ENCODE measurements at places on chromosomes 2 and 18. TPM values are rescaled to one million over a fixed set of nuclear protein-coding genes. Genes with fewer than 3 reads are reported as not detected.

The MAP3K19 gene
- 0.78 TPM for total RNA-seq

The B3GNT7 gene
- 1.2 TPM for total RNA-seq

The UCN gene
- 1.1 TPM for total RNA-seq

The PTPN18 gene
- 16.7 TPM for total RNA-seq

The GCKR gene
- total RNA-seq, result 0.16 TPM

The SLC4A5 gene
- total RNA-seq, result 2.2 TPM

The NGEF gene
- 22.8 TPM for total RNA-seq

The HOXD3 gene
- total RNA-seq, result not detected

DNA sequence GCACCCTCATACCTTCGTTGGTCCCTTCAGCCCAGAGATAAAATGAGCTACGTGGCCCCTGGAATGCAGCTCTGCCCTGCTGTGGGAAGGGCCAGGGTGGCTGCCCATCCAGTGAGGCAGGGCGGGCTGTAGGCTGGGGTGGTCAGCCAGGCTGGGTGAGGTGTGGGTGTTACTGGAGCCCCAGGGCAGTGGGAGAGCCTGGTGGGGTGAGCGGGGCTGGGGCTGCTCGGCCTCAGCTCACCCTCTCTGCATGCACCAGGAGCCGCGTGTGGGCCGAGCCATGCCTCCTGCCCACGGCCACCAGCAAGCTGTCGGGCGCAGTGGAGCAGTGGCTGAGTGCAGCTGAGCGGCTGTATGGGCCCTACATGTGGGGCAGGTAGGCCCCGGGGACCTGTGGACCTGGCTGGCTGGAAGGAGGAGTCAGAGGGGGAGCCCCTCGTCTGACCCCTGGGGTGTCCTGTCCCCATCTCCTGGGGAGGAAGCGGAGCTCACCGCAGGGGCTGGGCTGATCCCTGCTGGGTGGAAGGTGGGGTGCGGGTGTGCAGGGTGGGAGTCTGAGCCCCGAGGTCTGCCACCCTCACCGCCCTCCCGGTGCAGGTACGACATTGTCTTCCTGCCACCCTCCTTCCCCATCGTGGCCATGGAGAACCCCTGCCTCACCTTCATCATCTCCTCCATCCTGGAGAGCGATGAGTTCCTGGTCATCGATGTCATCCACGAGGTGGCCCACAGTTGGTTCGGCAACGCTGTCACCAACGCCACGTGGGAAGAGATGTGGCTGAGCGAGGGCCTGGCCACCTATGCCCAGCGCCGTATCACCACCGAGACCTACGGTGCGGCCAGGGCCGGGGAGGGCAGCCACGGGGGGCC is 5.5 kb downstream of the RNPEPL1 start:
- DNase-seq, result no peak

- no peak for DNase-seq
Observed at GRCh38 chr18:42086288-42086687, 131.3 kb downstream of the PIK3C3 start.

GRCh38 chr2:1611886-1612285 is 132.4 kb downstream of the PXDN start:
- no peak for DNase-seq

DNA sequence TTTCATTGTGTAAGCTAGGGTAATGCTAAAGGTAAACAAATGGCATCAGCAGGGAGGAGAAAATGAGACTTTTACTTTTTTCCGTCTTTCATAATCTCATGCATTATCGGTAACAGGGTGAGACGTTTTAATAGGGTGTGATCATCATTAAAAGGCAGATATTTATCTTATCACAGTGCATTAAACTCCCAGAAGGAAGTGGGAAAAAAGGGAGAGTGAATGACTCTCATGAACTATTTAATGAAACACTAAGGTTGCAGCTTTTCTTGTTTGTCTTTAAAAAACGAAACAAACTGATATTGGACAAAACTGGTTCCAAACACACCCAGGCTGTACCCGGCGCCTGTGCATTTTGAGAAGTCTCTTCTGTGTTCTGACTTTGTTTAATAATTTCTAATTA is 1936.8 kb upstream of the PIK3C3 start:
- no peak for DNase-seq

DNA sequence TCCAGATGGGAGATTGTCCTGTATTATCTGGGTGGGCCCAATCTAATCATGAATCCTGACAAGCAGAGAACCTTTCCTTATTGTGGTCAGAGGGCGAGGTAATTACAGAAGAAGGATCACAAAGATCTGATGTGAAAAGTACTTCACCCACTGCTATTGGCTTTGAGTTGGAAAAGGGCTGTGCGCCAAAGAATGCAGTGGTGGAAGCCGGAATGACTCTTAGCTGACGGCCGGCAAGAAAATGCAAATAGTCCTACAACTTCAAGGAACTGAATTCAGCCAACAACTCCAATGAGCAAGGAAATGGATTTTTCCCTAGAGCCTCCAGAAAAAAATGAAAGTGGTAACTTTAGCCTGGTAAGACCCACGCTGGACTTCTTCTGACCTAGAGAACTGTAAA is 67.3 kb downstream of the CTNNA2 start:
- DNase-seq, result no peak

DNA sequence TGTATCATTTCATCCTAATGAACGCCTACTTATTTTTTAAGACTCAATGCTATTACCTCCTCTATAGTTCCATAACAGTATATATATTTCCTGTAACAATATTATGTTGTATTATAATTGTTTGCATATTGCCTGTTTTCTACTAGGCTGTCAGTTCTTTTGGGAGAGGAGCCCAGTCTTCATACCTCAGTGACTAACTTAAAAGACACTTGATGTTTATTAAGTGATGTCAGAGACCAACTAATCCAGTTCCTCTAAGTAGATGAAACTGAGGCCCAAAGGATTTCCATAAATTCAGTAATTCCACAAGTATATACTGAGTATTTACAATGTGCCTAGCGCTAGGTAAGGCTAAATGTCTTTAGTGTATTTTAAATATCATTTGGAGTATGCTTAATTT is 48.9 kb upstream of the AAK1 start:
- DNase-seq, result no peak

- no peak for DNase-seq
Observed at GRCh38 chr2:132936791-132937190, 266.8 kb upstream of the LYPD1 start.

DNA sequence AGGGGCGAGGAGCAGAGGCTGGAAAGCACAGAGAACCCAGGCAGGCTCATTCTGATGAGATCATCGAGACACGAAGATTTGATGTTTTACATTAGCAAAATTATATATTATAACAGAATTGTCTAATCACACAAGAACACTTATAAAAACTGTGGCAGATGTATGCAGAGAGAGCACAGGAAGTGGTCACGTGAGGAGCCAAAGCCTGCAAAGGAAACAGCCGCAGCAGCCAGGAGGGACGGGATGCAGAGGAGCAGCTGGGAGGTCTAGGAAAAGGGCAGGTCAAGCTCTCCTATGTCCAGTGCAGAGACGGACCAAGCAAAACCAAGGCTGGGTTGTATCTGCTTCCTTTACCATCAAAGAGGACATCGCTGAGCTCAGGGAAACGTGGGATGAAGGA is 355.1 kb upstream of the MYT1L start:
- DNase-seq, result no peak

GRCh38 chr2:205730701-205731582 is 48.6 kb downstream of the NRP2 start:
- DNase-seq, result no peak

DNA sequence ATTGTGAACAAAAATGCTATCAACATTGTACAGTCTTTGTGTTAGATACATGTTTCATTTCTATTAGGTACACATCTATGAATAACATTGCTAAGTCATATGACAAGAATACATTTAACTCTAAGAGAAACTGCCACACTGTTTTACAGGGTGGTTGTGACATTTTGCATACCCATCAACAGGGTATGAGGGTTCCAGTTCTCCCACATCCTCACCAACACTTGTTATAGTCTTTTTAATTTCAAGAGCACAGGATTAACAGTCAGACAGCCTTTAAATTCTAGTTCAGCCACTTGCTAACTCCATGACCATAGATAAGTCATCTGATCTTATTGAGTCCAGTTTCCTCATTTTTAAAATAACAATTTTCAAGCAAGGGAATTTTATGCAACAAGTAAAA is 92.5 kb upstream of the PPP1CB start:
- DNase-seq, result no peak

DNA sequence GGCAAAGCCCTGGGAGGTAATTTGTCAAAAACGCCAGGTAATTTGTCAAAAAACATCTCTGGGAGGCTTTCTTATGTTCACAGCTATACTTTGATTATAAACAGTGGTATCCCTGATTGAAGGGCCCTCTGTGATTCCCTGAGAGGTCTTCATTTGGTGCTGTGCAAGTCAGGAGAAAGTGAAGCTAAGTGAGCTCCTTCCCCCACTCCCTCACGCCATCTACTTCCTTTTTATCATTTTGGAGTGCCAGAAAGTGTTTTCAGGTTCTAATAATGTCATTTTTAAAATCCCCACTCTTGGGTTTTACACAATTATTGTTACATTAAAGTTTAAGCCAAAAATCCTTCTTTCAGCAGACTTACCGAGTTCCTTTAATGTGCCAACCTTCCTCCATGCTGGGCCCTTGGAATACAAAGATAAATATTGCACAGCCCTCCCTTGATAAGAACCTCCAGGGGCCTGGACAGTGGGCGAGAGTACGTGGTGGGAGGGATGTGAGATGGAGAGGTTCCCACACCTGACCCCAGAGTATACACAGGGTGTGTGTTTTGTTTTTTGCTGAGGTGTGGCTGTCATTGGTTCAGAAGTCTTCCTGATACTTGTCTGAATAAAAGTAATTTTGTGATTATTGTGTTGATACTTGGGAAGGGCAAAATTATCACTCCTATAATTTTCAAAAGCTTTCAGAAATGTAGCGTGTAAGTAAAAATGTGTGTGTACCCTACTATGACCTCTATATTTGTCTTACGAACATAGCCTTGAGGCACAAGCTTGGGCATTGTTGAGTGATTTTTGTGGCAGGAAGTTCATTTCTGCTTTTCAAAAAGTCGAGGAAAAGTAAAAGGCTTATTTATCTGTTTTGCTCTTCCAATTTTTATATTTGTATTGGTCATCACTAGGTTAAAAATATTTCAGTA is 8.2 kb downstream of the MAPRE2 start:
- DNase-seq, result no peak

- no peak for DNase-seq
Observed at GRCh38 chr2:182545420-182546167, 118.8 kb upstream of the PDE1A start.

DNA sequence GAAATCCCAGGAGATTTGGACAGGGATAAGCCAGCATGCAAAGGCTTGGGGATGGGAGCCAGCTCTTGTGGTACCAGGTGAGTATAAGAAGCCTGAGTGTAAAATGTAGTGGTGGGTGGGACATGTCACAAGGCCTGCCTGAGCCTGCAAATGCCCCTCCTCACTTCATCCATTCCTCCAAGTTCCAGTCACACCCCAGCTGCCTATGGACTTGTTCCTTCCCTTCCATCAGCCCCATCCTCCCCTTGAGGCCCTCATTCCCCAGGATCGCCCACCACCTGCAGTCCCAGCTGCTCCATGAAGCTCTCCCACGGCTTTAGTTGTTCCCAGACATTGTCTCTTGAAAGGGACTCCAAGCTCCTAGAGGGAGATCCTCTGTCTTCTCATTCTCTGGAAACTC is 81.5 kb downstream of the MARCO start:
- no peak for DNase-seq

DNA sequence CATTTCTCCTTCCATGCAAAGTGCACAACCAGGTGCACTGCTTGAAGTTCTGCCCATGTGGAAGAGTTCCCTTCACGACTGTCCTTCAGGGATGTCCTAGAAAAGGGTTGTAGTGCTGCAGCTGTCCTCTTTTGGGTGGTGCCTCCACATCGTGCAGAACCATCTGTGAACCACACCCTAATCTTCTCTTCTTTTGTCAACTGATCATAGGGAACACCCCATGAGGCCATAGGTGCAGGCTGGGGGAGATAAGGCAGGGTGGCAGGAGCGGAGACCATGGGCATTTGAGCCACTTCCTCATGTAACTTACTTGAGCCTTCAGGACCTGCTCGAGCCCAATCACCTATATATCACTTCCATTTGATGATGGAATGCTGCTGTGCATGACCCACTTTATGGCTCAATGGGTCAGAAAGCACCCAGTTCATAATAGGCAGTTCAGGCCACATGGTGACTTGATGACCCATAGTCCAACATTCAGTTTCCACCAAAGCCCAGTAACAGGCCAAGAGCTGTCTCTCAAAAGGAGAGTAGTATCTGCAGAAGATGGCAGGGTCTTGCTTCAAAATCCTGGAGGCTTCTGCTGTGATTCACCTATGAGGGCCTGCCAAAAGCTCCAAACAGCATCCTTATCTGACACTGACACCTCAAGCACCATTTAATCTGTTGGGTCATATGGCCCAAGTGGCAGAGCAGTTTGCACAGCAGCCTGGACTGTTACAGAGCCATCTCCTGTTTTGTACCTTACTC is 84.7 kb upstream of the CYRIA start:
- no peak for DNase-seq

DNA sequence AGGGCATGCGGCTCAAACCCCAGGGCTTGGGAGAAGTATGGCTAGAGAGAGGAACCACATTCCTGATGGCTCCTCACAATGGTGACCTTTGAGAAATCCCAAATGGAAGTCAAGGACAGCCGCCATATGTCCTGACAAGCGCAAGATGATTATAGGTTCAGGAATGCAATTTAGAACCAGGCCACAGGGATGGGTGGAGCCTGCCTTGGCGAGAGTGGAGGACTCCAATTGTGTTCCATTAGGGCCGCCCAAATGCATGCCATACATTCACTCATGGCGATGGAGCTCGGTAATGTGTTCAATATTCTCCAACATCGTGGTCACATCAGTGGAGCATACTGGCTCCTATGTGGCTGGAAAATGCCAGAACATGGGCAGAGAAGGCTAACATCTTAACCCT is 662.9 kb upstream of the ID2 start:
- no peak for DNase-seq

DNA sequence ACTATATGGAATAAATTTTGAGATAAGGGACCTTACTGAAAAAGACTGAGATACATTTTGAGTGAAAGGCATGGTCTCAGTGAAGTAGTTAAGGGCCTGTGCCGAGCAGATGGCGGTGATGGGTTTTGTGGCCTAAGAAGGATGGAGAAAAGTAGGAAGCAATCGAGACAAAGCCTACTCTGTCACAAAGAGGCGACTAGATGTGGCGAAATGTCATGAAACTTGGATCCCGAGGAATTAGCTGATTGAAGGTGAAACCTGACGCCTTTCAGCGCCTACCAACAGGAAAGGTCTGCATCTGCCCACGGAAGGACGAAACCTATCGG is 558 bp upstream of the CEP192 start:
- no peak for DNase-seq

DNA sequence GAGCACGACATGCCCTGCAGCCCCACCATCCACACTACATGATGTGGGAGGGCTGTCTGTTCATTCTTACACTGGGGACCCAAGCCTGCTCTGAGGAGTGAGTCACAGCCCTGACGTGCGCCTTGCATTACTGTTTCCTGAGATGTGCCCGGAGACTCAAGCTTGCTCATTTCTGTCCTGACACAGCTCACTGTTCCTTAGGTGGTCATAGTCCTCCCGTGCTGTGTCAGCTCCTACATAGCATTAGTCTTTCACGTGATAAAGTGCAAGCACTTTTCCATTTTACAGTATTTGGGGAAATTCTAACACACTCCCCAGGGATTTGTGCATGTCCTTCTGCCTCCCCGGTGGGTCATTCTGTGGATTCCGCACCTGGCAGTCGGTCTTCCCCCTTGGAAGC is 46.2 kb upstream of the TRIM43B start:
- no peak for DNase-seq

GRCh38 chr2:26976237-26976636 is 5.8 kb downstream of the MAPRE3 start:
- DNase-seq, result no peak
